MM.1S (cell line): ENCODE measurements at places on chromosomes 12 and 14.
A peak's percentile ranks its signal among the peaks of the same experiment; 100 is the strongest.

GRCh38 chr14:70601162-70601561, 707 bp upstream of the MED6 start:
- H3K4me1 ChIP-seq = 0 out of 2 replicates have a peak, but pooled peaks cover 3% of the 10 kb centered on the region
- H3K4me3 ChIP-seq = peak overlapping the region; percentile 50
- no peak for DNase-seq
- no peak overlapping the region for H3K27ac ChIP-seq
- H3K27me3 ChIP-seq = no peaks in the 10 kb centered on the region

- DNase-seq = no peak
- H3K27ac ChIP-seq = no peak overlapping the region
- H3K27me3 ChIP-seq = no peaks in the 10 kb centered on the region
- H3K4me3 ChIP-seq = no peak overlapping the region
Observed at GRCh38 chr14:104693482-104694431, 4.3 kb downstream of the INF2 start.

DNA sequence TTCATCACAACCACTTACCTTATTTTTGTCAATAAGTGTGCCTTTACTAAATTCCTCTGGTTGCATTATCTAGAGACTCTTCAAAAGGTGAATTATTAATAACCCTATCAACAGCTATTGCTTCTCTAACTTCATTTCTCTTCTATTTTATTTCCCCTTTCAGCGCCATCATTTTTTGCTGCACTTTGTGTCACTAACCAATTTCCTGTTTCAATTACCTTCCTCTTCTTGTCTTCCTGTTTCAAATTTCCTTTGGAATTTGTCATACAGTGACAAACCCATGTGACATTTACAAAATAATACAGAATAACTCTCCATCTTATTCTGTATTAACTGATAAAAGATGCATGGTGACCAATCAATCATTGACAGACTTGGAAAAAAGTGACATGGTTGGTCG, 12.2 kb upstream of the CLEC2A start:
- no peak overlapping the region for H3K27ac ChIP-seq
- peaks cover 15% of the 10 kb centered on the region for H3K27me3 ChIP-seq
- H3K4me1 ChIP-seq = peaks cover 14% of the 10 kb centered on the region
- no peak overlapping the region for H3K4me3 ChIP-seq
- no peaks in the 10 kb centered on the region for H3K36me3 ChIP-seq
- DNase-seq = no peak

GRCh38 chr12:49646871-49647654, 23.7 kb downstream of the PRPF40B start:
- no peaks in the 10 kb centered on the region for H3K36me3 ChIP-seq
- no peaks in the 10 kb centered on the region for H3K27me3 ChIP-seq
- no peak overlapping the region for H3K4me3 ChIP-seq
- peaks cover 19% of the 10 kb centered on the region for H3K4me1 ChIP-seq

- no peaks in the 10 kb centered on the region for H3K36me3 ChIP-seq
- H3K27me3 ChIP-seq = no peaks in the 10 kb centered on the region
- peaks cover 10% of the 10 kb centered on the region for H3K4me1 ChIP-seq
- H3K4me3 ChIP-seq = no peak overlapping the region
- no peak overlapping the region for H3K27ac ChIP-seq
- DNase-seq = no peak
Observed at GRCh38 chr12:94721173-94721572, 70.8 kb upstream of the TMCC3 start.

GRCh38 chr14:76480426-76480825, 104.5 kb downstream of the ESRRB start:
- no peak overlapping the region for H3K4me3 ChIP-seq
- no peaks in the 10 kb centered on the region for H3K27me3 ChIP-seq
- no peak overlapping the region for H3K27ac ChIP-seq
- no peak for DNase-seq
- no peaks in the 10 kb centered on the region for H3K36me3 ChIP-seq
- no peaks in the 10 kb centered on the region for H3K4me1 ChIP-seq

- H3K27ac ChIP-seq = peak overlapping the region; percentile 56; the same call in 1 of the 2 replicates
- no peak overlapping the region for H3K4me3 ChIP-seq
- peaks cover 6% of the 10 kb centered on the region for H3K4me1 ChIP-seq
- no peak for DNase-seq
Observed at GRCh38 chr14:65168840-65169239, 66.5 kb upstream of the MAX start.

- H3K27ac ChIP-seq = no peak overlapping the region
- no peaks in the 10 kb centered on the region for H3K36me3 ChIP-seq
- no peak overlapping the region for H3K4me3 ChIP-seq
- H3K27me3 ChIP-seq = no peaks in the 10 kb centered on the region
- no peak for DNase-seq
- H3K4me1 ChIP-seq = no peaks in the 10 kb centered on the region
Observed at GRCh38 chr12:5071496-5071895, 27.8 kb downstream of the KCNA5 start.

DNA sequence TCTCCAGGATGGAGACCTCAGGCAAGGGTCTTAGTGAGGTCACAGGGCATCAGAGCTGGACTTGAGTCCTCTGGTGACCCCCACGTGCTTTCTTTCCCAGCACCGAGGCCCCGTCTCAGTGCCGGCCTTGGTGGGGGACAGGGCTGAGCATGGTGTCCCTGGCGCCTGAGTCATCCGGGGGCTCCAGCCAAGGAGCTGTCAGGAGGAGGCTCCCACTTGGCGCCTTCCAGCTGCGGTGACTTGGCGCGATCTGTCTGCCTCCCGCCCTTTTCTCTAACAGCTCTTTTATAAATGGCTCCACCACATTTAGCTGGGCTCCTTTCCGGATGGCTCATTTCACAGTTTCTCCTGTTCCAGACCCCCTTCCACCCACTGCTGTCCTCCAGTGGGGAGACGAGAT, 60.4 kb downstream of the PRMT8 start:
- DNase-seq = no peak
- H3K27me3 ChIP-seq = peaks cover 68% of the 10 kb centered on the region
- H3K4me3 ChIP-seq = no peak overlapping the region
- H3K4me1 ChIP-seq = no peaks in the 10 kb centered on the region

GRCh38 chr12:42365486-42365885, 39.5 kb downstream of the PPHLN1 start:
- no peak for DNase-seq
- no peaks in the 10 kb centered on the region for H3K27me3 ChIP-seq
- H3K4me1 ChIP-seq = peaks cover 17% of the 10 kb centered on the region
- H3K27ac ChIP-seq = no peak overlapping the region

- no peak for DNase-seq
- no peaks in the 10 kb centered on the region for H3K4me1 ChIP-seq
- H3K4me3 ChIP-seq = no peak overlapping the region
- H3K27ac ChIP-seq = no peak overlapping the region
- H3K36me3 ChIP-seq = no peaks in the 10 kb centered on the region
- H3K27me3 ChIP-seq = peaks cover 39% of the 10 kb centered on the region
Observed at GRCh38 chr14:100620255-100621100, 33.3 kb upstream of the BEGAIN start.

DNA sequence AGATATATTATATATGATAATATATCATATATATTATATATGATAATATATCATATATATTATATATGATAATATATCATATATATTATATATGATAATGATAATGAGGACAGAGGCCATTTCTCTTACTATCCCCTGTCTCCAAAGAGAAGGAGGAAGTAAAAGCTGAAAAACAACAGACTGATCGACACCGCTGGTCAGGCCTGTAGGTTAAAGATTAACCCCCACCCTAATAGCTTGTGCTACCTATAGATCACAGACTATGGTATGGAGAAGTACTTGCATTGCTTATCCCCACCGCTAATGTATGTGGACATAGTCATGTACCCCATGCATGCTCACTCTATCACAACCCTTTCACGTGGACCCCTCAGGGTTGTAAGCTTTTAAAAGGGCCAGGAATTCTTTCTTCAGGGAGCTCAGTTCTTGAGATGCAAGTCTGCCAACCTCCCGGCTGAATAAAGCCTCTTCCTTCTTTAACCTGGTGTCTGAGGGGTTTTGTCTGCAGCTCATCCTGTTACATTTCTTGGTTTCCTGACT, 786.1 kb upstream of the TMEM132C start:
- no peaks in the 10 kb centered on the region for H3K27me3 ChIP-seq
- no peak overlapping the region for H3K27ac ChIP-seq
- H3K4me1 ChIP-seq = 0 out of 2 replicates have a peak, but pooled peaks cover 3% of the 10 kb centered on the region
- no peaks in the 10 kb centered on the region for H3K36me3 ChIP-seq
- H3K4me3 ChIP-seq = no peak overlapping the region

DNA sequence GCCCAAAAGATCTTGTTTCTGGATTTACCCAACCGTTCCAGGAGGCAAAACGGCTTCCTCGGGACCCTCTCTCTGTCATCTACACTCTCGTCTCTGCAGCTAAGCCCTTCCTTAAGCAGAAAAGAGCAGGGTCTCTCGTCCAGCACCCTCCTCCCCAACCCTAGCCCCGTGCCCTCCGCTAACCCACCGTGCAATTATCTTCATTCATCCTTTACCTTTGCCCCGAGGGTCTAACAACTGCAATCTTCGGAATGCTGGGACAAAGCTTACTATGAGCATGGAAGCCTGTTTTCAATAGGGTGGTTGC, 276 bp upstream of the BMAL2 start:
- no peaks in the 10 kb centered on the region for H3K36me3 ChIP-seq
- DNase-seq = no peak
- no peaks in the 10 kb centered on the region for H3K27me3 ChIP-seq
- peaks cover 28% of the 10 kb centered on the region for H3K4me1 ChIP-seq
- peak overlapping the region; percentile 93 for H3K4me3 ChIP-seq

DNA sequence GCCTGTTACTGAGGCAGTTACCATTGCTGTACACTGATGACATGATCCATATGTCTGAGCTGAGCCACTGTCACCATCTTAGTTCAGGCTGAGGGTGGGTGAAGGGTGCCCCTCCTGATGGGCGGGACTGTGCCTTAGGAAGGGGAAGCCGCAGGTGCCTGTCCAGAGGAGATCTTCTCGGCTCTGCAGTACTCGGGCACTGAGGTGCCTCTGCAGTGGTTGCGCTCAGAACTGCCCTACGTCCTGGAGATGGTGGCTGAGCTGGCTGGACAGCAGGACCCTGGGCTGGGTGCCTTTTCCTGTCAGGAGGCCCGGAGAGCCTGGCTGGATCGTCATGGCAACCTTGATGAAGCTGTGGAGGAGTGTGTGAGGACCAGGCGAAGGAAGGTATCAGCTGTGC, 3.7 kb downstream of the RNF31 start:
- DNase-seq = no peak
- peaks cover 7% of the 10 kb centered on the region for H3K4me1 ChIP-seq
- no peak overlapping the region for H3K4me3 ChIP-seq
- no peaks in the 10 kb centered on the region for H3K27me3 ChIP-seq
- H3K27ac ChIP-seq = no peak overlapping the region
- H3K36me3 ChIP-seq = no peaks in the 10 kb centered on the region

DNA sequence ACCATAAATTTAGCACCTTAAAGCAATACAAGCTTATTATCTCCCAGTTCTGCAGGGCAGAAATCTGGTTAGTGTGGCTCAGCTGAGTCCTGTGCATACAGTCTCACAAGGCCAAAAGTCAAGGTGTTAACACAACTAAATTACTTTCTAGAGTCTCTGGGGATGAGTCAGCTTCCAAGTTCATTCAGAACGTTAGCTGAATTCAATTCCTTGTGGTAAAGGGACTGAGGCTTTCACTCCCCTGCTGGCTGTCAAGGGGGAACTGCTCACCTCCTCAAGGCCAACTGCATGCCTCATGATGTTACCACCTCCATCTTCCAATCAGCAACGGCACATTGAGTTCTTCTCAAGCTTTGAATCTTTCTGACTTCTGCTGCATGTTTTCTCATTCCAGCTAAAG, 27.6 kb downstream of the EML5 start:
- no peak for DNase-seq
- no peaks in the 10 kb centered on the region for H3K27me3 ChIP-seq

DNA sequence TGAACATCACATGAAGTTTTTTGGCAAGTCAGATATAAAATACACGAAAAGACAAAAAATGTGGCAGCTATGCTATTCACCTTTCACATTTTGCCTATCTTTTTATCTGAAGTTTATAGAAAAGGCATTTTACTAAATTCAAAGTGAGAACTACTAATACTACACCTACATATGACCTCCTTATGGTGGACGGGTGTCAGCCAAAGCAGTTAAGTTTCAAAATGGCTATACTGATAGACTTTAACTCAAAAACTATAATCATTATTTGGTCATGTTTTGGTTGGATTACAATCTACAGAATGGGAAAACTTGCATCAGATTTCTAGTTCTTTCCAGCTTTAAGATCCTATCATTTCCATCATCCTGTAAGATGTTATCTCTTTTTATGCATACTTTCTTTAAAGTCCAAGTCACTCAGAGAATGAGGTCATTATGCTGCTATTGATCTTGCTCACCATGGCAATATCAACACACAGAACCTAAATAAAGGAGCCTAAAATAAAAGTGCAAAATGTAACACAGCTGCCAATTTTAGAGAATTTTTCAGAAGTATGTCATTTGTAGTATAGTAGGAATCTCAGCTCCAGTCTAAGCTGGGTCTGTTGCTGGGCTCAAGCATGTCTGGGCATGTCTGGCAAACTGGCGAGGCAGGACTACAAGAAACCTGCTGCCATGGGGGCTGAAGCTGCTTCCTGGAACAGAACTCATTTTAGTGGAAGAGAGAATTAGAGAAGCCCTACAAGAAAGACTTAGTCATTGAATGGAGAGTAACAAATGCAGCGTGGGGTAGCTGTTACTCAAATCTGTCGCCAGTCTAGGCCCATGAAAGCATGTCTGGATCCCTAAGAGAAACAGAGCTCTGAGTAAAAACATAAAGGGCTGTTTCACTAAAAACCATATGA, 7.6 kb upstream of the AEBP2 start:
- H3K4me1 ChIP-seq = no peaks in the 10 kb centered on the region
- no peaks in the 10 kb centered on the region for H3K27me3 ChIP-seq

DNA sequence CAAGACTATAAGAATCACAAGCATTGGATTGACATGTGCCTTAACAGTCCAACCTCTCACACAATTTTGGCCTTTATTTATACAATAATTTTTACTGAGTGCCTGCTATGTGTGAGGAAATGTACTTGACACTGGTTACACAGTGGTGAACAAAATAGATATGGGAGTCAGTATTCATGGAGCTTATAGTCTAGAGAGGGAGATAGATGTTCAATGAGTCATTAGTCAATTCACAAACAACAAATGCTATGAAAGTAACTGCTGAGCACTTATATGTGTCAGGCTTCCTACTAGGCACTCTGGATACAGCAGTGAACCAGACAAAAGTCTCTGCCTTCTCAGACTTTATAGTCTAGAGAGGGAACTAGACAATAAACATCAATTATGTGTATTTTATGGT, 3.7 kb downstream of the CFAP54 start:
- H3K27me3 ChIP-seq = no peaks in the 10 kb centered on the region
- no peak overlapping the region for H3K27ac ChIP-seq
- peaks cover 15% of the 10 kb centered on the region for H3K4me1 ChIP-seq
- H3K4me3 ChIP-seq = no peak overlapping the region
- no peaks in the 10 kb centered on the region for H3K36me3 ChIP-seq

GRCh38 chr12:129080821-129081220, 227.5 kb downstream of the GLT1D1 start:
- no peaks in the 10 kb centered on the region for H3K4me1 ChIP-seq
- no peaks in the 10 kb centered on the region for H3K27me3 ChIP-seq
- no peaks in the 10 kb centered on the region for H3K36me3 ChIP-seq
- DNase-seq = no peak

- no peaks in the 10 kb centered on the region for H3K27me3 ChIP-seq
- no peaks in the 10 kb centered on the region for H3K36me3 ChIP-seq
- DNase-seq = no peak
- H3K4me1 ChIP-seq = peaks cover 28% of the 10 kb centered on the region
Observed at GRCh38 chr14:22268875-22269274, 320.1 kb downstream of the DAD1 start.
